ENCODE measurements at places on chromosomes 7 and 10.

DNA sequence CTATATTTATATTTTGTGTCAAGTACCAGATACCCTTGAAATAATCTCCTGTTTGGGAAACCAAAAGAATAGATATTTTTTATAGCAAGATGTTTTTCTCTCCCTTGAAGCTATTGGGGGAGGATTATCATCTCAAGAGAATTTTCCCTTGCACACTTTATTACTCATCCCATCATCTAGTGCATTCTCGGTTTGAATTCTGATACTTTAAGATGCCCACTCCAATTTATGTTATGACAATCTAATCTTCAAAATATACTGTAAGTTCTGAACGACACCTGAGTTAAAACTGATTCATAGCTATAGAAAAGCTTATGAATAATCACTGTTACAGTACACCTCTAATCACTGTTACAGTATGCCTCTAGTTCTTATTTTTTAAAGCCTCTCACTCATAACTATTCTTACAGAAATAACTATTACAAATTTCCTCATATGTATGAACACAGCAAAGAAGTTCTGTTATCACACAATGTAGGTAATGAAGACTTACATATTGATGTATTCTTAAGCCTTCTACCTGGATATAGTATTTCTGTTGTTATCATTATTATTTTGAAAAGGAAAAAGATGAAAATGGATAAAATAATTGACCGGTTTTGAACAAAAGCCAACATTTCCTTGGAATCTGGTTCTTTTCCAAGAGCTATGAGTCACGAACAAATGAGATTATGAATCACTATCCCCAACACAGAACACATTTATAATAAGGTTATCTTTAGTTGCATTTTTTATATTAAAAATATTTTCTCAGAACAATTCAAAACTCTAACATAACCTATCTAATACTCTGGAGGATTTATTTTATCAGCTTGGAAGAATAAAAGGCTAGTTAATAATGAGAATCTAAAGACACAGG, 72.3 kb upstream of the FAM13C start:
- no peak for DNase-seq

- DNase-seq = no peak
These were observed 125.3 kb upstream of the RSU1 start for GRCh38 chr10:16942381-16943078.

DNA sequence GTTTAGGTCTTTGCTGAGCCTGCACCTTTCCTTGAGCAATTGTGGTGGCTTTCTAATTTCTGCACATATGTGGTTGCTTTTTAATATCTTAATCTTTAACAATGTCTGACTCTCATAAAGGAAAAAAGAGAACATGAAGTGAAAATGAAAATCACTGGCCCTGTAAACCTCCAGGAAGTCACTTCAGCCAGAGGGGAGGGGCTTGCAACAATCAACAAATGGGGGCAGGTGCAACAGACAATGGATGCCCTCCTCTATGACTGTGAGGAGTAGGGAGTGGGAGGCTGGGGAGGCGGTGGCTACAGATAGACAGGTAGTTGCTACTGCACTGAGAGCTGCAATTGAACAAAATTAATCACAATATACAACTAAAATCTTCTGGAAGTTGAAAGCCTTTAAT, 1377.4 kb downstream of the XPNPEP1 start:
- DNase-seq = no peak

DNA sequence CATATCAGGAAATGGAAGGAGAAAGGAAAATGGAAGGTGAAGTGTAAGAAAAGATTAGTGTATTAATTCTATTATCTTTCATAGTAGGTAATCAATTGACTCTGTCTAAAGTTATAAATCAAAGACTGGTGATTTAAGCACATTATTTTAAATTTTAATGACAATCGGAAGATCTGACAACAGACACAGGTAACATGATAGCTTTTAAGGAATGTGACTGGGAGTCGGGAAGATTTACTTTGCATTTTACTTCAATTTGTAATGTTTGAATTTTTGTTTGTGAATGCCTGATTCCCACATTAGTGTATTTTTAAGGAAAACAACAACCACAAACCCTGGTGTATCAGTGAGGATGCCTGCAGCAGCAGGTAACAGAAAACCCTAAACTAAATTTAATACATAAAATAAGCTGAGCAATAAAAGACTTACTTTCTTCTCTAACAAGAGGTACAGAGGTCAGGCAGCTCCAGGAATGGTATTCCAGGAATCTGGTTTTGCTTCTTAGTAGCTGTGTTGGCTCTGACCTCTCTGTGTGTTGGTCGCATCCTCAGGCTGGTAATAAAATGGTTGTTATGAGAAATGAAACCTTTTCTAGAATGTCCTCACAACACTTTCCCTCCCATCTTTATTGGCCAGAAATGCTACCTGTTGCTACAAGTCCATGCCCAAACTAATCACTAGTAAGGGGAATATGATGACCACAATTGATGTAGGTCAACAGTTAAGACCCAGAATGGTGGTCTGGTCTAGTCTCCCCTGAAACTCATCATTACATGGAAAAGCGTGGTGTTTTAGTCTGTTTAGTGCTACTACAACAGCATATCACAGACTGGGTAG, 12.2 kb downstream of the DNAJB9 start:
- DNase-seq = no peak

DNA sequence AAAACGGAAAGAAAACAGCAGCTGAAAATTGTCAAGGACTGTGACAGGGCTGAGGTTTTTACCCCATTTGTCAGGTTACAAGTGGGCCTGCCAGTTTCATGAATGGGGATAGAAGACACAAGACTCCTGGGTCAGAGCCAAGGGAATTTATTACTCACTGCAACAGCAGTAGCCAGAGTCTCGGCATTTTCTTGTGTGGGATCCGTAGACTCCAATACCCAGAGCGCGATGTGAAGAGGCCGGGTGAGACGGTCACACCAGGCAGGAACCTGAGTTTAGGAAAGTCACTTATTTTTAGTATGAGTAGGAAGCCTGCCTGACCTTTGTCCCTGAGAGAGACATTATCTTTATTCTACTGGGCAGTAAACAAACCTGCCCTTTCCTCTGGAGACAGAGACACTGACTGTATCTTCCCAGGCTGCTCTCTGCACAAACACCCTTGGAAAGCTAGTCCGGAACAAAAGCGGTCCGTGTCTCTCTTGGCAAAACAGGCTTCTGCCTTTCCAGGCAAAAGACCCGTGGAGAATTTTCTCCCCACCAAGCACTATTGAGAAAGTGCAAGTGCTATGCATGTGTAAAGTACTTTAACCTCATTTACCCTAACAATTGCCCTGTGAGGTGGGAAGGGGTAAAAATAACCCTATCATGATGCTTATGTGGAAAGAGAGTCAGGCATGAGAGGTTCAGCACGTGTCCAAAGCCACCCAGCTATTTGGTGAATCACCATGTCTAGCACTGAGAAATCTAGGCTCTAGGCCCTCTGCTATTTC, 58.4 kb downstream of the JCAD start:
- DNase-seq = no peak

- no peak for DNase-seq
These were observed 9.9 kb downstream of the SKIDA1 start for GRCh38 chr10:21515361-21516241.
